Activated naive CD4-positive, alpha-beta T cell treated with anti-CD3 and anti-CD28 coated beads, Interleukin-2, amount 50 U/mL, for 16 hours (primary cell): ENCODE measurements at places on chromosomes 16 and 17.
A peak's percentile ranks its signal among the peaks of the same experiment; 100 is the strongest.

DNA sequence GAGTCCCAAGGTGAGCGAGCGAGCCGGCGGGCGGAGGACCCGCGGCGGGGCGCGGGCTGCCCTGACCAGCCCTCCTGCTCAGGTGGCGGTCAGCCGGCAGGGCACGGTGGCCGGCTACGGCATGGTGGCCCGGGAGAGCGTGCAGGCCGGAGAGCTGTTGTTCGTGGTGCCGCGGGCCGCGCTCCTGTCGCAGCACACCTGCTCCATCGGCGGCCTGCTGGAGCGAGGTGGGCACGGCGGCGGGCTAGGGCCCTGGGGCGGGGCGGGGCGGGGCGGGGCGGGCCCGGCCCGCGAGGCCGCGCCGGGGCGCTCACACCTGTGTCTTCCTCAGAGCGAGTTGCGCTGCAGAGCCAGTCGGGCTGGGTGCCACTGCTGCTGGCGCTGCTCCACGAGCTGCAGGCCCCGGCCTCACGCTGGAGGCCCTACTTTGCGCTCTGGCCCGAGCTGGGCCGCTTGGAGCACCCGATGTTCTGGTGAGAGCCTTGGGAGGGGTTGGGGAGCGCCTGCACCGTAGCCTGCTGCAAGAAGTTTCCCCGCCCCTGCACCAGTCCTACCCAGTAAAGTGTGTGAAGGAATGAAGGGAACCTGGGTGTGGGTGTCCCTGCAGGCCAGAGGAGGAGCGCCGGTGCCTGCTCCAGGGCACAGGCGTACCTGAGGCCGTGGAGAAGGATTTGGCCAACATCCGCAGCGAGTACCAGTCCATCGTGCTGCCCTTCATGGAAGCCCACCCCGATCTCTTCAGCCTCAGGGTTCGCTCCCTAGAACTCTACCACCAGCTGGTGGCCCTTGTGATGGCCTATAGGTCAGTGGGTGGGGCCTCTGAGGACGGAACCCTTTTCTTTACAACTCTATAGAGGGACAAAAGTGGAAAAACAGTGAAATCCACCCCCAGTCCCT is 802 bp downstream of the SETD6 start:
- DNase-seq: peak; percentile 56

- DNase-seq: no peak
These were observed 42.8 kb downstream of the SPOP start for GRCh38 chr17:49635121-49635520.

DNA sequence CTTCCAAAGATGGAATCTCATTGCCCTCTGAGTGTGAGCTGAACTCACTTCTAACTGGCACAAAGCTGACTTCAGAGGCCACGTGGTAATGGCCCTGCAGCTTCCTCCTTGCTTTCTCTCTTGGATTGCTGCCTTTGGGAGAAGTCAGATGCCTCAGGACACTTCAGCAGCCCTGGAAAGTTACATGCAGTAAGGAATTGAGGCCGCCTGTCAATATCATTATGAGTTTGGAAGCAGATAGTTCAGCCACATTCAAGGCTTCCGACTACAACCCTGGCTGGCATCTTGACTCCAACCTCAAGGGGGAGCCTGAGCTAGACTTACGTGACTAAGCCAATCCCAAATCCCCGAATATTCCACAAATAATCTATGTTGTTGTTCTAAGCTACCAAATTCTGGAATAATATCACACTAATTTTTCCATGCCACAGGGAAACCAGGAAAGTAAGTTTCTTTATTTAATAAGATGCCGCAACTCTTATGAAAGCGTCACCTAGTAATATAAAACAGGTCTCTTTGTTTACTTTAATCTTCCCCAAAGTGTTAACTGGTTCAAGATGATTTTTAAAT is 13.6 kb downstream of the CEP20 start:
- DNase-seq: no peak

DNA sequence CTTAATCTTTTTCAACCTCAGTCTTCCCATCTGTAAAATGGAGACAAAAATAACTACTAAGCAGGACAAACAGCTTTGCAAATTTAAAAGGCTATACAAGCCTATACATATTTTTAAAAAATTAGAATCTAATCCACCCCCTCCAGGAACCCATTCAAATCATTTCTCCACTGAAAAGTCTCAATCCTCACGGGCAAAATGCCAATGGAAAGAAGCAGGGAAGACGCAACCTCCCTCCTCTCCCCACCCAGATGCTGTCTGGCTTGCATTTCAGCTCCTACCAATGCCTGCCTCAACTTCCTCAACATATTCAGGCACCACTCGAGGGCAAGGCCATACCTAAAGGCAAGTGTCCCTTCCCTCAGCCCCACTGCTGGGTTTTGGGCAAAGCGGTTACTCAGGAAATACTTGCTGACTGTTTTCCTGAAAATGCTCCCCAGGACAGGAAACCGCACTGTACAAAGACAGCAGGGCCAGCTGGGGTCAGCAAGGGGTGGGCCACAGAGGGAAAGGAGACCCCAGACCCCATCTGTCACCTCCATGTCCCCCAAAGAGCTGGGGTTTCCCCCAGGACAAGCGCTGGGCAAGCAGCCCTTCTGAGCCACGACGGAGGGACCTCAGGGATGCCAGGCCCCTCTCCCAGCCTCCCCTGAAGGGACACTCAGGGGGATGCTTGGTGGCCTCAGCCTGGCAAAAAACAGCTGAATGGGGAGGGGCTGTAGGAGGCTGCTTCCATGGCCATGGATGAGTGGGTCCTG is 47.7 kb upstream of the DOC2B start:
- no peak for DNase-seq

DNA sequence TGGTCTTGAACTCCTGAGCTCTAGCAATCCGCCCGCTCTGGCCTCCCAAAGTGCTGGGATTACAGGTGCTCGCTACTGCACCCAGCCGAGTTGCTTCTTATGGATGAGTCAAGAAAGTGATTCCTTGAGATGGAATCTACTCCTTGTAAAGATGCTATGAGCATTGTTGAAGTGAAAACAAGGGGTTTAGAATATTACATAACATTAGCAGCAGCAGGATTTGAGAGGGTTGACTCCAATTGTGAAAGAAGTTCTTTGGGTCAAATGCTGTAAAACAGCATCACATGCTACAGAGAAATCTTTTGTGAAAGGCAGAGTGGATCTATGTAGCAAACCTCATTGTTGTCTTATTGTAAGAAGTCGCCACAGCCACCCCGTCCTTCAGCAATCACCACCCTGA is 72.7 kb downstream of the NT5M start:
- no peak for DNase-seq

DNA sequence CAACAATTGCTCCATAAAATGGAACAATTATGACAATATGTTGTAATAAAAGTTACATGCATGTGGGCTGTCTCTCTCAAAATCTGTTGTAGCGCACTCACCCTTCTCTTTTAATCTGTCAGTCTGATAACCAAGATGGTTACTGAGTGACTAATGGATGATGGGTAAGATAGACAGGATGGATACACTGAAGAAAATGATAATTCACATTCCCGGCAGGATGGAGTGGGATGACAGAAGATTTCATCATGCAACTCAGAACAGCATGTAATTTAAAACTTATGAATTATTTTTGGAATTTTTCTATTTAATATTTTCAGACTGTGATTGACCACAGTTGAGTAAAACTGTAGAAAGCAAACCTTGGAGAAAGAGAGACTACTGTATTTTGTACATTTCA is 30.5 kb downstream of the CDH13 start:
- no peak for DNase-seq

DNA sequence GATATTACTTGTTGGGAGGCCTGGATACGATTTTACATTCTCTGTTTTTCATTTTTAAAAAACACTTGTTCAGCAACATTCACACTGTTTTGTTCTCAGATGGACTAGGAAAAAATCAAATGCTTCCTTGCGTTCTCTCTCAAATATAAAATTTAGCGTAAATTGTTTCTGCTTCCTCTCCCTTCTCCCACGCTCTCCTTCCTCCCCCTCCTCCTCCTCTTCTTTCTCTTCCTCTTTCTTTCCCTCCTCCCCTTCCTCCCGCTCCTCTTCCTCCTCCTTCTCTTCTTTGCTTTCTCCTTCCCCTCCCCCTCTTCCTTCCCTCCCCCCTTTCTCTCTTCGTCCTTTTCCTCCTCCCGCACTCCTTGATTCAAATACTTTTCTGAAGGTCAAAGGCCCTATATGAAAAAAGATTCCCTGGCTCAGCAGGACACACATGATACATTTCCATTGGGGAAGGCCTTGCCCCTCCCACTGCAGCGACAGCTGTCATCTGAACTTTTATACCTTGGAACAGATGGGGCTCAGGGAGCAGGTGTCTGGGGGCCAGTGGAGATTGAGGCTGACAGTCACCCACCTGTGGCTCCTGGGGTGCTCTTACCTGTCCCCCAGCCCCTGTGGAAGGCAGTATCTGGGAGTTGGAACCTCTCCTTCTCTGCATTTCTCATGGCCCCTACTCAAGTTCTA is 99.4 kb upstream of the SDK2 start:
- no peak for DNase-seq

- DNase-seq: no peak
These were observed 18.5 kb downstream of the CRAMP1 start for GRCh38 chr16:1630450-1631213.

DNA sequence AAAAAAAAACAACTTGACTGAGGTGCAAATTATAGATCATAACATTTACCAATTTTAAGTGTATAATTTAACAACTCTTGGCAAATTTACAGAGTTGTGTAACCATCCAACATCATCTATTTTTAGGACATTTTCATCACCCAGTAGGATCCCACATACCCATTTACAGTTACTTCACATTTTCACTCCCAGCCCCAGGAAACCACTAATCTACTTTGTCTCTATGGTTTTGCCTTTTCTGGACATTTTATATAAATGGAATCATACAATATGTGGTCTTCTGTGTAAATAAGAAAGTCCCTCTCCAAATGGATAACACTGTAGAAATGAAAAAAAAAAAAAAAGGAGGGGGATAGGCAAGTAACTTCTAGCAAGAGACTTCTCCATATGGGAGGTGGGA is 26.1 kb upstream of the XYLT1 start:
- DNase-seq: no peak

GRCh38 chr16:47028767-47029377 is 55.4 kb upstream of the DNAJA2 start:
- no peak for DNase-seq

DNA sequence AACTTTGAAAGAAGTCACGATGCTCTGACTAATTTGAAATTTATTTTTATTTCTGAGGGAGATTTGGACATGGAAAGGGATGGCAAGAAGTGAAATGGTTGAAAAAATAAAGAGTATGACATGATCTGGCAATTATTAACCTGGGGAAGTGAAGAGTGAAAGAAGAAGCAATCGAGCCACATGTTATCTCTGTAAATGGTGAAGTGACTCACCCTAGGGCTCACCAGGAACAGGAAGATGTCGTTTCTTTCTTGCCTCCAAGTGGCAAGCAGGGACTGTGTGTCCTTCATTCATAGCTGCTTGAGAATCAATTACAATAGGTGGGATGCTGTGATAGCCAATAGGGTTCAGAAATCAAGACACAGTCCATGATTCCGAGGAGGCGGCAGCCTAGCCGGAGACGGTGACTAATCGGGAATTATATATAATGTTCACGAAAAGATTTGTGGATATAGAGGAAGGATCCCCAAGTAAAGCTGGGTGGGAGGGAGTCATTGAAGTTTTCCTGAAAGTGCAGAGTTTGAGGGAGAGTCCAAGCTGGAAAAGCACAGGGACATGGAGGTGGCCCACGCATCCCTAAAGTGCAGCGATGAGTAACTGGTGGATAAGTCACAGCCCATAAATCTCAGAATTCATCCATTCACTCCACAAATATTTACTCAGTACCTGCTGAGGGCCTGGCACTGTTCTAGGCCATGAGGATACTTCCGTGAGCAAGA is 18.2 kb upstream of the KRT20 start:
- no peak for DNase-seq

GRCh38 chr16:57799600-57800199 is 2.6 kb downstream of the KIFC3 start:
- no peak for DNase-seq

- DNase-seq: no peak
These were observed 130.6 kb upstream of the DNAH9 start for GRCh38 chr17:11467639-11468038.

GRCh38 chr17:50199803-50200456 is 1.5 kb downstream of the COL1A1 start:
- DNase-seq: peak; percentile 58

- no peak for DNase-seq
These were observed 1.1 kb downstream of the DCUN1D3 start for GRCh38 chr16:20899071-20899470.

- no peak for DNase-seq
These were observed 86.8 kb downstream of the NTN1 start for GRCh38 chr17:9108146-9108545.

DNA sequence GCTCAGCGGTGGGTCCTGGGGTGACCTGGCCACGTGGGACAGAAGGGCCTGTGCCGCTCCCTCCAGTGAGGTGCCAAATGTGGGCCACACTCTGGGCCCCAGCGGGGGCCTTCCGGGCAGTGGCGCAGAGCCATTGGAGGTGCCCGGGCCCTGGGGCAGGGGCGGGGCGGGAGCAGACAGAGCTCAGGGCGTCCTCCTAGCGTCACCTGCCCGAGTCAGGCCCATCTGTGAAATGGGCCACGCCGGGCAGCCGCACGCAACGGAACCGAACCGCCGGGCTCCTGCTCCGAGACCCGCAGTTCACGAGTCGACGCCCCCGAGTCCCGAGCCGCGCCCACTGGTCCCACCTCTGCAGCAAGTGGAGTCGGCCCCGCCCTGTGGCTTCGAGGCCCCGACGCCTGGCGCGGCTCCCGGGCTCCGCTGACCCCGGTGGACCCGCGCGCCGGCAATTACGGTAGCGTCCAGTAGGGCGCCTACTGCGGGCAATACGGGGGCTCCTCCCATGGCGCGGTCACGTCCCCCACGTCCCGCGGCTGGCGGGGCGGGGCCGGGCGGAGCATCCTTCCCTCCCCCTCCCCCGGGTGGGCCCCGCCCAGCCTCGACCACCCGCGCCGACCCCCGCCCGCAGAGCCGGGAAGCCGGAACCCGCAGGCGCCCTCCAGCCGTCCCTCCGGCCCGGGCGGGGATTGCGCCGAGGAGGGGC is 1.9 kb downstream of the SLC16A3 start:
- DNase-seq: peak; percentile 49

- DNase-seq: no peak
These were observed 21.9 kb downstream of the PARN start for GRCh38 chr16:14608111-14608566.

DNA sequence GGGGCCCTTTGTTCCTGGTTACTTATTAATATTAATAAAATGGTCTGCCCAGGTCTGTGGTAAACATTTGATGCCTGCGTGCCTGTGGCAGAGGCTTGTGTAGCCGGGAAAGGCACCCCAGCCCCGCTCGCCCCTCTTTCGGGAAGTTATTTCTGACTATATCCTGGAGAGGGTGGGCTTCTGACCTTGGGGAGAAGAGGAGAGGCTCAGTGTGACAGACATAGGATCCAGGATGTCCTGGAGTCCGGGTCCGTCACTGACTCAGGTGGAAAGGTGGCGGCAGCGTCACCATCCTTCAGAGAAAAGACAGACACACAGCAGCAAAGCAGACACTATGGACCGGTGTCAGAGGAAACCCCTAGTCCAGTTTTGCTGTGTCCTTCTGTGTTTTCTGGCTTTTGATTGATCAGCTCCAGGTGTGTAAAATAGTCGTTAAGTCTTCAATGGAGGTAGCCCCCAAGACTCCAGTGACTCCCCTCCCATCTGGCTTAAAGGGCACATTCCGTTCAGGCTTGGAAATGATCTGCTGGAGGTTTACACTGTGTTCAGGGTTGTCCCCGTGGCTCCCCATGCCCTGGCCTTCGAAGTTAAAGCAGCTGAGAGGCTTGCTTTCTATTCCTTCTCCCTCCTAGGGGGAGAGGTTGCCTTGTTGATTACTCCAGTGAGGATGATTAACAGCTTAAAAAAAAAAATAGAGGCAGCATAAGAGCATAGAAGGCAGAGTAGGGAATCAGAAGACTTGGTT is 81.6 kb downstream of the CCDC182 start:
- DNase-seq: no peak

GRCh38 chr17:63420868-63421680 is 25.0 kb downstream of the CYB561 start:
- no peak for DNase-seq
